ENCODE measurements at places on chromosomes 5 and 9. TPM values are rescaled to one million over a fixed set of nuclear protein-coding genes. Genes with fewer than 3 reads are reported as not detected.

Gene CXCL14
- total RNA-seq: not detected

Gene IGFBPL1
- total RNA-seq: not detected

DNA sequence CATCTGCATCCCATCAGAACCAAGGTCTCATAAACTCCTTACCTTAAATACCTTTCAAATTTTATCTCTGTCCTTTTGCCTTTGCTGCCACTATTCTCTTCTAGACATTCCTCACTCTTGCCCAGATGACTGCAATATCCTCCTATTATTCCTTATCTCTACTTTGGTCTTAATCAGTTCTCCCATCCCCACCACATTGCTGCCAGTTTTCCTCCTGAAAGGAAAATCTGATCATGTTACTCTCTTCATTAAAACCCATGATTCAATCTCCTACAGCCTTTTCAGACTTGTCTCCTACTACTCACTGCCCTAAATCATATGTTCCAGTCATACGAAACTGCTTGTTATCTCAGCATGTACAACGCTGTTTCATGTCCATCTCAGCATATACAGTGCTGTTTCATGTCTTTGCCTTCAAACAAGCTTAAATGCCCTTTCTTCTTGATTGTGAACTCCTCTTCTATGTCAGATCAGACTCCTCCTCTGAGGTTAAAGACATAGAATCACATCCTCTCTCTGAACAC lies 152.6 kb upstream of the FST start:
- H3K4me1 ChIP-seq: peaks cover 44% of the 10 kb centered on the region
- H3K27me3 ChIP-seq: no peaks in the 10 kb centered on the region
- no peak overlapping the region for H3K4me3 ChIP-seq
- no peaks in the 10 kb centered on the region for H3K36me3 ChIP-seq
- DNase-seq: no peak
- H3K27ac ChIP-seq: no peak overlapping the region

- DNase-seq: no peak
- H3K27me3 ChIP-seq: peaks cover 91% of the 10 kb centered on the region
- no peak overlapping the region for H3K27ac ChIP-seq
- H3K4me3 ChIP-seq: no peak overlapping the region
- H3K4me1 ChIP-seq: no peaks in the 10 kb centered on the region
Observed at GRCh38 chr5:157165261-157165660, 803 bp downstream of the GARIN3 start.

- no peak overlapping the region for H3K27ac ChIP-seq
- peaks cover 24% of the 10 kb centered on the region for H3K4me1 ChIP-seq
- H3K4me3 ChIP-seq: no peak overlapping the region
- no peaks in the 10 kb centered on the region for H3K27me3 ChIP-seq
- no peak for DNase-seq
Observed at GRCh38 chr5:145856285-145856818, 16.5 kb downstream of the GRXCR2 start.

GRCh38 chr5:139664086-139664693 lies 16.0 kb downstream of the CXXC5 start:
- no peak for DNase-seq
- no peaks in the 10 kb centered on the region for H3K36me3 ChIP-seq
- H3K4me3 ChIP-seq: no peak overlapping the region
- peaks cover 39% of the 10 kb centered on the region for H3K4me1 ChIP-seq
- no peak overlapping the region for H3K27ac ChIP-seq
- H3K27me3 ChIP-seq: no peaks in the 10 kb centered on the region

GRCh38 chr9:105241356-105242043 lies 3.0 kb upstream of the SLC44A1 start:
- H3K27ac ChIP-seq: no peak overlapping the region
- peaks cover 8% of the 10 kb centered on the region for H3K4me1 ChIP-seq
- no peak overlapping the region for H3K4me3 ChIP-seq
- H3K27me3 ChIP-seq: no peaks in the 10 kb centered on the region
- no peak for DNase-seq

GRCh38 chr9:84781458-84781857 lies 111.9 kb downstream of the NTRK2 start:
- H3K27me3 ChIP-seq: 0 out of 2 replicates have a peak, but pooled peaks cover 7% of the 10 kb centered on the region
- H3K4me3 ChIP-seq: no peak overlapping the region
- H3K27ac ChIP-seq: no peak overlapping the region
- no peaks in the 10 kb centered on the region for H3K4me1 ChIP-seq
- DNase-seq: peak; percentile 31
- no peaks in the 10 kb centered on the region for H3K36me3 ChIP-seq

Data from PC-3 (cell line).